ENCODE measurements at places on chromosomes 13 and 19. TPM values are rescaled to one million over a fixed set of nuclear protein-coding genes. Genes with fewer than 3 reads are reported as not detected.

- no peak for DNase-seq
These were observed 34.8 kb upstream of the SGCG start for GRCh38 chr13:23146006-23146405.

- DNase-seq: no peak
These were observed 115.1 kb upstream of the CACNA1A start for GRCh38 chr19:13621413-13621812.

DNA sequence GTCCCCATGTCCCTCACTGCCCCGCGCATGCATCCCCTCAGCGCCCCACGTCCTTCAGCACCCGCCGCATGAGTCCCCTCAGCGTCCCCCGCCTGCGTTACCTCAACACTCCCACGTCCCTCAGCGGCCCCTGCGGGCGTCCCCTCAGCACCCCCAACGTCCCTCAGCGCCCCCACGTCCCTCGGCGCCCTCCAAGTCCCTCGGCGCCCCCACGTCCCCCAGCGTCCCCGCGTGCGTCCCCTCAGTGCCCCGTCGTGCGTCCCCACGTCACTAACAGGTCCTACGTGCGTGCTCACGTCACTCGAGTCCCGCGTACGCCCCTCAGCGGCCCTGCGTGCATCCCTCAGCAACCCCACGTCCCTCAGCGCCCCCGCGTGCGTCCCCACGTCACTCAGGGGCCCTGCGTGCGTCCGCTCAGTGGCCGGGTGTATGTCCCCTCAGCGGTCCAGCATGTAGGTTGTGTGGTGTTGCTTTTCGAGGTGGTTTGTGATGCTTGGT is 19.5 kb upstream of the GAS6 start:
- no peak for DNase-seq

- no peak for DNase-seq
These were observed 48.2 kb upstream of the RNF113B start for GRCh38 chr13:98225036-98225940.

DNA sequence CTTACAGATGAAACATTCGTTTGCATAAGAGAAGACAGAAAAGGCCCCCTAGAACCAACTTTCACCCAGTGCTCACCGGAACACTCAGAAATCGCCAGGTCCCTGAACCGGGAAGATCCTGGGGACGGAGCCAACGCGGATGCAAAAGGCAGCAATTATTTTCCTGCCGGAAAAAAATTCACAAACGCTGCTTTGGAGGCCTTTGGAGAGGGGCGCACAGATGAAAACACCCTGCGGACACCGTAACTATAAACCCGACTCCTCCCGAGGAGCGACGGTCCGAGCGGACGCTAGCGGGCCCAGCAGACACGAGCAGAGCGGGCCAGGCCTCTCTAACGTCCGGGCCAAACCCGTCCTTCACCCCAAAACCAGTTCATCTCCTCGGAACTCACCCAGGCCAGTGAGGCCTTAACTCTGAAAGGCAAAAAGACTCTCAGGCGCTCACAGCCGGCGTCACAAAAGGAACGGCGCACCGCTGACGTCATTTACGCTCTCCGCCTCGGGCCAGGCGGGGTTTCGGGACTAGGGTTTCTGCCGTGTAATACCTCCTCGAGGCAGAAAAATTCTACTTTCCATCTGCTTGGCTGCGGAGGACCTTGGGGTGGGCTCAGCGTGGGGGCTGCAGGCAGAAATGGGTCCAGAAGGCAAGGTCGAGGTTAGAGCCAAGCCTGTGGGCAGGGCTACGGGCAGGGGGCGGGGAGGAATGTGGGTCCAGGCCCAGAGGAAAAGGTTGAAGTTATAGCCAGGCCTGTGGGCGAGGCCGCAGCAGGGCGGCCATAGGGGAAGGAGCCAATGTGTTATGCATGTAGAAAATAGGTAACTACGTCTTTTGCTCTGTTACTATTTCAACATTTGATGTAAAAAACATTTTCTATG is at the start of gene ZNF426:
Gene ZNF426 (minus strand): TSS at position 463 of the 876 bp plus-strand sequence. CDS start 2,413 bp downstream, outside the sequence.
- peak; percentile 94 for DNase-seq

- DNase-seq: no peak
These were observed 26.7 kb upstream of the ISYNA1 start for GRCh38 chr19:18464646-18465045.

DNA sequence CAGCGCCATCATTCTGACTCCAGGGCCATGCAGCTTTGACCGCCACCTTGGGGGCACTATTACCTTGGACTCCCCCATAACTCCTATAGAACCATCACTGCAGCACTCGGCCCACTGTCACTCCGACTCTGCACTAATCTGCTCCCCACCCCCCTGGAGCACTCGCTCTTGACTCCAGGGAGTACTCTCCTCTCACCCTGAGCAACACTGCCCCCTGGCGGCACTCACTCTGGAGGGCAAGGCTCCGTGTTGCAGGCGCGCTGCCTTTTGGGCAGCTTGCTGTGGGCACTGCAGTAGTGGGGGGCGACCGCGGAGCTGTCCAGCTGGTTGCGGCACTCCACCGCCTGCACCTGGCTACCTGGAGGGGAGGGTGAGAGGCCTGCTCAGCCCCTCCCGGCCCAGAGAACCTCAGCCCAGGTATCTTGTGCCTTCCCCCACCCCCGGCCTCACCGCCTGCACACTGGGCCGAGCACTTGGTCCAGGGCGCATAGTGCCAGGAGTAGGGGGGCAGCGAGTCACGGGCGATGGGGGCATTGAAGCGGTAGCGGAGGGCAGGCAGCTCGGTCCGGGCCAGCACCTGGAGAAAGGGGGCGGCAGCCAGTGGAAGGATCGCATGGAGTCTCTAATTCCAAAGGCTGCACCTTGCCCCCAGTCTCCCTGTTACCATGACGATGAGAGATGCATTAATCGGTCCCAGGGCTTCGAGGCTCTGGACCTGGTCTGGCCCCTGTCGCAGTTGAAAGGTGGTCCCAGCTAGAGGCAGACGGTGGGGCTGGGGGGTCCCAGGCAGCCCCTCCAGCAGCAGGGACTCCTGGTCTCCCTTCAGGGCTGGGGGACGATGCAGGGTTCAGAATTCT is 8.9 kb upstream of the MYO1F start:
- DNase-seq: no peak

Gene RGS9BP
- 0.19 TPM for total RNA-seq

GRCh38 chr19:5214902-5215301 is 125.7 kb downstream of the PTPRS start:
- no peak for DNase-seq

Gene ZNF850
- total RNA-seq: 7.5 TPM

All from chondrocyte (in vitro differentiated cells).